GM12891 (cell line): ENCODE measurements at places on chromosomes 13 and 19.

- DNase-seq: no peak
These were observed 2.3 kb upstream of the DOCK6 start for GRCh38 chr19:11264452-11265176.

- DNase-seq: no peak
These were observed 190.3 kb downstream of the SLITRK1 start for GRCh38 chr13:83691966-83692365.

GRCh38 chr13:112968910-112969691 is at the start of gene MCF2L:
Gene MCF2L, plus strand, starts transcription at chr13:112969214. Its CDS starts 166 bp downstream, at chr13:112969380.
- DNase-seq: no peak

DNA sequence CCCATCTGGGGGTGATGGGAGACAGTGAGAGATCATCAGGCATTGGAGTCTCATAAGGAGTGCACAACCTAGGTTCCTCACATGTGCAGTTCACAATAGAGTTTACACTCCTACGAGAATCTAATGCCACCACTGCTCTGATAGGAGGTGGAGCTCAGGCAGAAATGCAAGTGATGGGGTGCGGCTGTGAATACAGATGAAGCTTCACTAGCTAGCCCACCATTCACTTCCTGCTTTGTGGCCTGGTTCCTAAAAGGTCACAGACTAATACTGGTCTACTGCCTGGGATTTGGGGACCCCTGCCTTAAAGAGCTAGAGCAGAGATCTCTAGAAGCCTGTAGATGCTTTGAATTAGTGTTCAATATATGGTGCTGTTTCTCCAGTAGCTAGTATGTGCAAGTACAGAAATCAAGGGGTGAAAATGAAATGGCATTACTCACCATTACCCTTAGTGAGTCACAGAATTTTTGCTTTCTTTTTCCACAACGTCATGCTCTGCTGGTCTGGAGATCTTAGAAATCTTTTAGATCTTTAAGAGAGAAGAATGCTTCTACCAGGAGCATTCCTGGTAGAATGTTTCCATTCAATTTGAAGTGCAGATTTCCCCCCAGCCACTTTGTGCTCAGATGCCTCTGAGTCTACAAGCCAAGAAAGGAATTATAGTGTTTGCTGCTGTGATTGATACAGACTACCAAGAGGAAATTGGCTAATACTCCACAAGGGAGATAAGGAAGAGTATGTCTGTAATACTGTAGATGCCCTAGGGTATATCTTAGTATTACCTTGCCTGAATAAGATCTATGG is 2301.2 kb downstream of the PCDH9 start:
- DNase-seq: no peak

- DNase-seq: no peak
These were observed 19.5 kb upstream of the SPRY2 start for GRCh38 chr13:80360453-80360800.

DNA sequence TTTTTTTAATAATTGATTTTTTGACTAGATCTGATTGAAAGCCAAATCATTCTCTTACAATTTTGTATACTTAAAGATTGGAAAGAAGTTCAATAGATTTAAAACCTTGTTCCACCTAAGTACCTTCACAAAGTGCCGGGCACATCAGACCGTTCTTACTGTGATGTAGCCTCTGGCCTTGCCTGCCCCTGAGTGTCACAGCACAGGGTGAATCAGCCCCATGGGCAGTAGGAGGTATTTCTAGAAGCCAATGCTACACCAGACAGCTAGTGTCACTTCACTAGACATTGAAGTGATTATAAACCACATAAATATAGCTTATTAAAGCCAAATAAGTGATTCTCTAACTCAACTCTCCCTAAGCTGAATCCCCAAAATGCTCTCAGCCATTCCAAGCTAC is 131.3 kb downstream of the LACC1 start:
- DNase-seq: no peak

- no peak for DNase-seq
These were observed 1.2 kb downstream of the ACP5 start for GRCh38 chr19:11576227-11576626.

GRCh38 chr19:6070720-6071485 is 39.4 kb downstream of the RFX2 start:
- DNase-seq: no peak
